Activated CD4-positive, CD25-positive, alpha-beta regulatory T cell treated with anti-CD3 and anti-CD28 coated beads, Interleukin-2, amount 50 U/mL, for 24 hours (primary cell): ENCODE measurements at places on chromosomes 12 and 14.
A peak's percentile ranks its signal among the peaks of the same experiment; 100 is the strongest.

- ATAC-seq, result no peak
Observed at GRCh38 chr14:53034688-53035230, 83.9 kb upstream of the FERMT2 start.

- ATAC-seq, result no peak
Observed at GRCh38 chr12:114414866-114415524, 9.1 kb upstream of the TBX5 start.

- ATAC-seq, result no peak
Observed at GRCh38 chr12:54431911-54432814, 13.1 kb upstream of the ITGA5 start.

DNA sequence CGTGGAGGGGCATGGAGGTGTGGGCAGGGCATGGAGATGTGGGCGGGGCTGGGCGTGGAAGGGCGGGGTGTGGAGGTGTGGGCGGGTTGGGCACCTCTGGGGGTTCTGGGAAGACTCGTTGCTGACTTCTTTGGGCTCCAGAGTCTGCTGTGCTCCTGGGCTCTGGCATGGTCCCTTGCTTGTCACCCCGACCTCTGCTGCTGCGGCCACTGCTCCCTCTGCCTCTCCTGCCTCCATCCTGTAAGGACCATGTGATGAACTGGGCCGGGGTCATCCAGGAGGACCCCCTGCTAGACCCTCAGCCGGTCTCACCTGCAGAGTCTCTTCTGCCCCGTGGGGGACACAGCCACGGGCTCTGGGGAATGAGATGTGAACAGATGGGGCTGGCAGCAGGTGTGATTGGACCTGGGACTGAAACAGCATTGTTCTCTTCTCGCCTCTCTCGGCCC is 15.3 kb downstream of the NOC4L start:
- no peak for ATAC-seq

DNA sequence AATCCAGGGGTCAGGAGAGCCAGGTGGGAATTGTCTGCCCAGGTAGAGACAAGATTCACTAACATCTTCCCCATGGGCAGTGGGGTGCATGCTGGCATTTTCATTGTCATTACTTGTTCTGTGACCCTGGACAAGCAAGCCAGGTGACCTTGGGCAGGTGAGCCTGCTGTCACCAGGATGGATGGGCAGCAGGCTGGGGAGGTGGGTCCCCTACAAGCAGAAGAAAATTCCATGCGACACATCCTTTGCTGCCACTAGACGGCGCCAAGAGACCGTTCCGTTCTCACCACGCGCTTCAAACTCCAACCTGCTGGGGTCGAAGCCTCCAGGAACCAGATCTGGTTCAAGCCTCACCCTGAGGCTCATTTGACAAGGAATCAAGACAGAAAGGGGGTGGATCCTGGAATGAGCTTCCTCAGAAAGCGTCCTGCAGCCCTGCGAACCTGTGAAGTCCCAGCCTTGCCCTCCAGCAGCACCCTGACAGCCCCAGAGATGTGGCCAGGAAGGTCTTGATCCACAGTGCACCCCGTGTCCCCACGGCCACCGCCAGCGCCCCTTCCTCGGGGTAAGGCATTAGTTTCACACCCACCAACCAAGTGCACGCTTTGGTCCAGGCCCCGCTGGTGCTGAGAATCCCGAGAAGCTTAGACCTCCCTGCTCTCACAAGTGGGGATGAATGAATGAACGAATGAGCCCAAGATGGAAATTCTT is 3.2 kb upstream of the DYNC1H1 start:
- peak; percentile 22 for ATAC-seq

- ATAC-seq, result no peak
Observed at GRCh38 chr12:42278128-42278510, 40.1 kb upstream of the YAF2 start.

DNA sequence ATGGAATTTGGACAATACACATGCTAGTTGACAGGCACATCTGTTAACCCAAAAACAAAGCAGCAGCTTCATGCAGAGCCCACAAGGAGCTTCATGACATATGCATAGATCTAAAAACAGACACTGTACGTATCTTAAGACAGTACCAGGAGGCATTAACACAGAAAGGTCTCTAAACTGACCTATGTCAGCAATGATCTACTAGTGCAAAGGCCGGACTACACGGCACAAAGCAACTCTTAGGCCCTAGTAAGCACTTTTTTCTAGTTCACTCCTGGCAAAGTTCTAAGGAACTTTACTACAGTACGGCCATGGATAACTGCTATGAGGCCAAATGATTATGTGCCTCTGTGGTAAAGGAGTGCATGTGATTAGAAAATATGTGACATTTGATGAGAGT is 8.4 kb upstream of the KANSL2 start:
- no peak for ATAC-seq

DNA sequence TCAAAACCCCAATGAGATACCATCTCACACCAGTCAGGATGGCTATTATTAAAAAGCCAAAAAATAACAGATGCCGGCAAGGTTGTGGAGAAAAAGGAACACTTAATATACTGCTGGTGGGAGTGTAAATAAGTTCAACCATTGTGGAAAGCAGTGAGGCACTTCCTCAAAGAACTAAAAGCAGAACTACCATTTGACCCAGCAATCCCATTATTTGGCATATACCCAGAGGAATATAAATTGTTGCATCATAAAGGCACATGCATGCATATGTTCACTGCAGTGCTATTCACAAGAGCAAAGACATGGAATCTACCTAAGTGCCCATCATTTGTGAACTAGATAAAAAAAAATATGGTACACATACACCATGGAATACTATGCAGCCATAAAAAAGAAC is 59.9 kb downstream of the MGST1 start:
- no peak for ATAC-seq

DNA sequence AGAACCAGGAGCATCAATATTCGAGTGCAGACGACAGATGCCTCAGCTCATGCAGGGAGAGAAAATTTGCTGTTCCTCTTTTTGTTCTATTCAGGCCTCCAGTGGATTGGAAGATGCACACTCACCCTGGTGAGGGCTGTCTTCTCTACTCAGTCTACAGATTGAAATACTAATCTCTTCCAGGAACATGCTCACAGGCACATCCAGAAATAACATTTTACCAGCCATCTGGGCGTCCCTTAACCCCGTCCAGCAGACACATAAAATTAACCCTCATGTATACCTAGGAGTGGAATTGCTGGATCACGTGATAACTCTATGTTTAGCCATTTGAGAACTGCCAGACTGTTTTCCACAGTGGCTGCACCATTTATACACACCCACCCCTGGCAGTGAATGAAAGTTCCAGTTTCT is 4.5 kb upstream of the OAS2 start:
- ATAC-seq, result no peak

DNA sequence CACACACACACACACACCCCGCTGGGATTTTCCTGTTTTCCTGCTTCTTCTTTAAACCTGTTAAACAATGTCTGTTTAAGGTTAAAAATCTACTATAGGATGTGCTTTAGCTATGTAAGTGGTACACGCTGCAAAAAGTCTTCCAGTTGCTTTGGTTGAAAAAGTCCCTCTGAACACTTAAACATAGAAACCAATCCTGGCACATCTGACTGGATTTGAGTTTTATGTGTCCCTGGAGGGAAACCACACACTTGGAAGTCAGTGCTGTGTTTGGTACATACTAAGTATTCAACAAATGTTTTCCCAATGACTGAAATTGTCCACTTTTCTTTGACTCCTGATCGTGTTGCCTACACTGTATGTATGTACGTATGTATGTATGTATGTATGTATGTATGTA is 22.0 kb downstream of the CFL2 start:
- no peak for ATAC-seq

- ATAC-seq, result peak; percentile 24
Observed at GRCh38 chr12:14111230-14111865, 129.9 kb upstream of the GRIN2B start.

- no peak for ATAC-seq
Observed at GRCh38 chr14:97428808-97429440, 631.7 kb downstream of the VRK1 start.

GRCh38 chr12:58233886-58234285 is 292.5 kb downstream of the ATP23 start:
- no peak for ATAC-seq

DNA sequence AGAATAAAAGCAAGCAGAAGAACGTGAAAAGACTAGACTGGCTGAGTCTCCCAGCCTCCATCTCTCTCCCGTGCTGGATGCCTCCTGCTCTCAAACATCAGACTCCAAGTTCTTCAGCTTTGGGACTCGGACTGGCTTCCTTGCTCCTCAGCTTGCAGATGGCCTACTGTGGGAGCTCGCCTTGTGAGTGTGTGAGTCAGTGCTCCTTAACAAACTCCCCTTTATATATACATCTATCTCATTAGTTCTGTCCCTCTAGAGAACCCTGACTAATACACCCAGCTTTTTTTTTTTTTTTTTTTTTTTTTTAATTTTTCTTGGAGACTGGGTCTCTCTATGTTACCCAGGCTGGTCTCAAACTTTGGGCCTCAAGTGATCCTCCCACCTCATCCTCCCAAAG is 46.9 kb downstream of the ACTN1 start:
- no peak for ATAC-seq

DNA sequence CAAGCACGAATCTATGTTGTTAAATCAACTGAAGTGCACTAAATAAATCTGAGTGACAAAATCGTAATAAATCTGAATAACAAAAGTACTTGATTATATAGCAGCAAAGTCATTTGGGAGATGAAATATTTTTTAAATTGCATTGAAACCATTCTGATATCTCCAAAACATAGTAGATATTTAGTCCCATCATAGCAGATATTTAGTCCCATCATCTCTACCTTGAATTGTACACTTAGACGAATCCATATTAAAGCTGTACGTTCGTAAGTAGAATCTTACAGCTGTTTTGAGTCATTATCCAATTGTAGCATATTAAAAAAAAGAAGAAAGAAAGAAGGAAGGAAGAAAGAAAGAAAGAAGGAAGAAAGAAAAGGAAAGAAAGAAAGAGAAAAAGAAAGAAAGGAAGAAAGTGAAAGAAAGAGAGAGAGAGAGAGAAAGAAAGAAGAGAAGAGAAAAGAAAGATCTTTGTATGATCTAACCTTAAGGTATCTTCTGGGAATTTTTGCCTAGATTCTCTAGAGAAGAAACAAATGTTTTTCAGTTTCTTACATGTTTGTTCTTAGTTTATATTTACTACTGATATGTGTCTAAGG is 2.6 kb downstream of the DCN start:
- ATAC-seq, result no peak

GRCh38 chr12:89160716-89161123 is 191.6 kb downstream of the DUSP6 start:
- peak; percentile 43 for ATAC-seq

- no peak for ATAC-seq
Observed at GRCh38 chr12:29921307-29921706, 137.6 kb upstream of the TMTC1 start.

DNA sequence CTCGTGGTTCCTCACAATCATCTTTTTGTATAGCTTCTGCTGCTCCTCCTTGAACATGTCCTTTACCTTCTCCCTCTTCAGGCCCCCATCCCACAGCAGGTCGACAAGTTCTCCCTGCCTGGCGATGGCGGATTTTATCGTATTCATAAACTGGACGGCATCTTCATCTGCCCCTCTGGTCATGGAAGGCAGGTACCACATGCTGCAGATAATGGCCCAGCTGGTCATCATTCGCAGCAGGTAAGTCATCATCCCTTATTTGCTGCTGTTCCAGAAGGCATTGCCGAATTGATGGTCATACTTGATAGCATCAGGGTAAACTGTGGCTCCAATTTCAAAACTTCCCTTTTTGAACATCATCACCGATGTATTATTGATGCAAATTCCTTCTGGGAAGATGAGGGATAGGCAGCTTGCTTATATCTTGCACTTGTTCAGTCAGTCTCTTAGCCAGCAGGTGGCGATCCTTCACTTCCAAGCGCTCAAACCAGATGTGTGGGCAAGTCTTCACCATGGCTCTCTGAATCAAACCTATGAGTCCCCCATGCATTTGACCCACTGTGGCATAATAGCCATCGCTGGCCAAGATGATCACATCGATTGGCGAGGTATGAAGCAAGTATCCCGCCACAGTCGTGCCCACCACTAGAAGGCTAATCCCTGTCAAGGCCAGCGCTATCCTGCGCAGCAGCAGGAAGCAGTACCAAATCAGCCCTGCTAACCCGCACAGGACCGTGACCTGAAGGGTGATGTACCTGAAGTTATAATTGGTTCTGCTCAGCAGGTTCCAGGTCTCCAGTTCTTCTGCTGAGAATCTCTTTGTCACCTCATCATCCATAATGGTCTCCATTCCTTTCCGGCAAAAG is 381.5 kb upstream of the STXBP6 start:
- ATAC-seq, result no peak

DNA sequence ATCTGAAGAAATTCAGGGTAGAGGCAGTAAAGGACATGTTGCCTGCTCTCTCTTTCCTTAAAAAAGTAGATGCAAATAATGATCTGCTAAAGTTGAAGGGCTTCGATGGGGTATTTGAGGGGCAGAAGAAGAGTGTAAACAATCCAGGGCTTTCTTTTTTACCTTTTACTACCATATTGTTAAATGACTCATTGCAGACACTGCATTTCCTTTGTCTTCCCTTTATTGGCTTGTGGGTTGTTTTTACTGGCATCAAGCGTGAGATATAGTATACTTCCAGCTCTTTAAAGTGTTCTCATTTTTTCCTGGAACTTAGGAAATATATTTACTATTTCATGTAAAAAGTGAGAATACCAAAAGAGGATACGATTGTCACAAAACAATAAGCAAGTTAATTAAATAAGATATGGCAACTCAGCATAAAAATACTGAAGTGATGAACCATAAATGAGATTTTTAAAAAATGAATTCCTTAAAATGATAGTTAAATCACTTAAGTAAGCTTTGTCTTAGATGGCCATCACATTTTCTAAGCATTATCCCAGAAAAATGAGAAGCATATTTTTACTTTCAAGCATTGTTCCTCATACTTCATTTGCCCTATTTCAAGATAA is 72.3 kb upstream of the KRAS start:
- no peak for ATAC-seq

DNA sequence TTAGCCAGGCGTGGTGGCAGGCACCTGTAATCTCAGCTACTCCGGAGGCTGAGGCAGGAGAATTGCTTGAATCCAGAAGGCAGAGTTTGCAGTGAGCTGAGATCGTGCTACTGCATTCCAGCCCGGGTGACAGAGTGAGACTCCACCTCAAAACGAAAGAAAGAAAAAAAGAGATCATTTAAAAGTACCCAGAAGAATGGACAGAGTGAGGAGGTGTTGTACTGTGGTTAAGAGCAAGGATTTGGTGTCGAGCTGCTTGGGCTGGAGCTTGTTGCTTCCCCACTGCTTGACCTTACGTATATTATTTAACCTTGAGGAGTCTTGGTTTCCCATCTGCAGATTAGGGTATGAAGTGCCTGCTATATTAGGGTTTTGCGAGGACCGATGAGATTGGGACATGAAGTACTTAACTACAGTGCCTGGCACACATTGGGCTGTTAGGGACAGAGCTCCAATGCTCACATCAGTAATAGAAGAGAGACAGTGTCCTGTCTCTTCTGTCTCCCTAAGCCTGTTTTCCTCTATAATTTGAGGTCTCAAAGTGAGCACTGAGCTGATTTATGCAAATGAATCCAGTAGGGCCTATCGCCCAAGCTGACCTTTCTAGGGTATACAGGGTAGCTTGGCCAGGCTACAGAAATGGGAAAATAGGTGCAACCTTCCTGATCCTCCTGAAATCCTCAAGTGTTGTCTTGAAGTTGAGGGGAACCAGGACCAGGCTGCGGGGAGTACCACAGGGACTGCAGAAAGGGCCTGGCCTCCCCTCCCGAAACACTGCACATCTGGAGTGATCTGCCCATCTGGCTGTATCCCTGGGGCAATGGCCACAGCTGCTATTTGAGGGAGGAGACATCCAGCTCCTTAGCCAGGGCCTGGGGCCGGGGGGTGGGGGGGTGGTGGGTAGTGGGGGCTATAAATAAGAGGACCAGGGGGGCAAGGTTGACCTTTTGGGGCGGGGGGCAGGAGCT is 8.6 kb upstream of the HDAC7 start:
- no peak for ATAC-seq

GRCh38 chr12:101040936-101041335 is 169.1 kb downstream of the SLC5A8 start:
- no peak for ATAC-seq
